ENCODE measurements at places on chromosomes 6 and 20.

DNA sequence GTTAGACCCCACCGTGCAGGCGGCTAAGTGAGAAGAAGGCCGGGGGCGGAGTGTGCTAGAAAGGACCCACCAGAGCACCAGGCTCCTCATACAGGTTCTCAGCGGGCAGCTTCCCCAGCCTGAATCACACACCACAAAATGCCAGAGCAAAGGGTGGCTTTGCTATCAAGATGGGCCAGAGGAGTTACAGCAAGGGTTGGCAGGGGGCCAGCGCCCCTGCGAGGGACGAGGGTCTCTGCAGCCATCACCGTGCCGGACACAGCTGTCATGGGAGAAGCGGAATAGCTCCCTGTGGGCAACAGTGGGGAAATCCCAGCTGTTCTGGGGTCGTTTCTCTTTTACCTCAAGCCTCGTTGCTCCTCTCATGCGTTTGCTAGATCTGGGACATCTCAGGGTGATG is 206.3 kb downstream of the SMOC2 start:
- DNase-seq, result no peak

GRCh38 chr6:31354864-31355582 is 2.0 kb downstream of the HLA-B start:
- no peak for DNase-seq

- DNase-seq, result no peak
These were observed 288.7 kb upstream of the FOXQ1 start for GRCh38 chr6:1023229-1023628.

DNA sequence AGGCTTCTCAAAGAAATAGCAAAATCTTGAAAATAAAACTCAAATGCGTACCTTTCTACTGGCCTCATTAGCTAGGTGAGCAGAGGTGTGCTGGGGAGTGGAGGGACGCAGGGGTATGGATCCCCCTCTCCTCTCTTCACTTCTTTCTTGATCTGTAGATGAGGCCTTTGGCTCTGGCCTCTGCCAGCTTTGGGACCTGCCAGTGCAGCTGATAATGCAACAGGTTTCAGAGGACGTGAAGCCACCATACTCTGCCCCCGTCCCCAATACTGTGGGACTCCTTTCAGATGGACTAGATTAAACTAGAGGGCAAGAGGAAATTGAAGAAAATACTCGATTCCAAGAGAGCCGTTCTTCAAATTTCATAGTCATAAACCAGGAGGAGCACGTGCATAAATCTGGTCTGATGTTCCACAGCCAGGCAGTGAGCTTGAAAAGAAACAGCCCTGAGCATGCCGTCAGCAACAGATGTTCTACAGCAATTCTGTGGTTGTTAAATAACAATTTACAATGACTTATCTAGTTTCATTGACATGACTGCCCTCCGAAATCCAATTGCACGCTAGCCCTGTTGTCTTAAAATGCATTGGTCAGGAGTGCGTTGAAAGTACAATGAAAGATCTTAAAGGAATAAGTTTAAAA is 245.3 kb upstream of the FOXQ1 start:
- DNase-seq, result no peak

DNA sequence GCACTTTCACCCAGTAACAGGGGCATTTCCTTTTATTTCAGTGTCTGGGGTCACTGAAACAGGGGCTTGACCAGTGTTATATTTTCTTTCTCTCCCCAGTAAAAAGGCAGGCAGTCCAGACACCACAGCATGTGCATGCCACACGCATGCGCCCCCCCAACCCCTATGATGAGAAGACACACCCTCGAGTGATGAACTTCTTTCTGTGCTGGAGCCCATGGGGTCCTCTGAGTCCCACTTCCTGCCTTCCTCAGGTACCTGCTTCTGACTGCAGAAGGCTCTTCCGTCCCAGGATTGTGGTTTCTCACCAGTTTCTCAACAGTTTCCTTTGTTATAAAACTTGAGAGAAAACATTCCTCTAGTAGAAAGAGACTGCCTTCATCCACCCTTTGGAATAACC is 45.7 kb upstream of the TMEM181 start:
- DNase-seq, result no peak

DNA sequence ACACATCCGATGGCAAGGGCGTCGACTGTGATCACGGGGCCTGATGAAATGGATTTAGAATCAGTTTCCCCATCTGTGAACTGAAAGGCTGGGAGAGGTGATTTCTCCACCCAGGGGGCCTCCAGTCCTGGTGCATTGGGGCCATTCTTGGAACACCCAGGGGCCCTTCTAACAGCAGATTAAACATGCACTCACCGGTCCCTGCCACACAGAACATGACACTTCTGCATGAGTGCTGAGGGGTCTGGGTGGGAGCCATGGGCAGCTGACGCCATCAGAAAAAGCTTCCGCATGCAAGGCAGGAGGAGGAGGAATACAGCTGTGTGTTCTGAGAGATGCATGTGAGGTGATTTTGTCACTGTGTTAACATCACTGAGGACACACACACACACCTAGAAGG is 26.8 kb downstream of the DLL1 start:
- no peak for DNase-seq

DNA sequence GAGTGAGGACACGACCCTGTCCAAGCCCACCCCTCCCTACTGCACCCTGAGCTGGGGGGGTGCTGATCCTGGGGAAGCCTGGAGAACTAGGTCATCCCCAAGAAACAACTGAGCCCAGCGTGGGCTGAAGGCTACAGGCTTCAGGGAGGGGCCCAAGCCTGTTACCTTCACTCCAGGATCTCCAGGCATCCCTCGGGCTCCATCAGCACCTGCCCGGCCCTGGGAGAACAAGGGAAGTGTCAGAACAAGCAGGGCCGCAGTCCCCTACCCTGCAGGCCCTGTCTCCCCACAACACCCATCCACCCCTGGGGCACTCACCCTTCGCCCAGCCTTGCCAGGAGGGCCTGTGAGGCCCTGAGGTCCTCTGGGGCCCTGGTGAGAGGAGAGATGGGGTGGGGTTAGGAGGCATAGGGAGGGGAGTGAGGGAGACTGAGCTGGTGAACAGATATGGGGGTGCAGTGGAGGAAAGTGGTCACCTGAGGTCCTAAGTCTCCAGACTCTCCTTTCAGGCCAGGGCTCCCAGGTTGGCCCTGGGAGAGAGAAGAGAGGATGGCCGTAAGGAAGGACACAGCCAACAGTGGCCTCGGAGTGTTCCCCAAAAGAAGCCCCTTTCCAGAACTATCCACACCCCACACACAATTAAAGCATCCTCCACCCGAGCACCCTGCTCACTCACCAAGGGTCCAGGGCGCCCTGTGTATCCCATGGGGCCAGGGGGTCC is 13.4 kb downstream of the COL11A2 start:
- no peak for DNase-seq

DNA sequence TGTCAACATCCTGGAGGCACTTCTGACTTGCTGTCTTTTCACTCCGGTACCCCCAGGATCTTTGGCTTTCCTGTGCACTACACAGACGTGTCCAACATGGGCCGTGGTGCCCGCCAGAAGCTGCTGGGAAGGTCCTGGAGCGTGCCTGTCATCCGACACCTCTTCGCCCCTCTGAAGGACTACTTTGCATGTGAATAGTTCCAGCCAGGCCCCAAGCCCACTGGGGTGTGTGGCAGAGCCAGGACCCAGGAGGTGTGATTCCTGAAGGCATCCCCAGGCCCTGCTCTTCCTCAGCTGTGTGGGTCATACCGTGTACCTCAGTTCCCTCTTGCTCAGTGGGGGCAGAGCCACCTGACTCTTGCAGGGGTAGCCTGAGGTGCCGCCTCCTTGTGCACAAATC is 12.0 kb upstream of the MAPRE1 start:
- no peak for DNase-seq

DNA sequence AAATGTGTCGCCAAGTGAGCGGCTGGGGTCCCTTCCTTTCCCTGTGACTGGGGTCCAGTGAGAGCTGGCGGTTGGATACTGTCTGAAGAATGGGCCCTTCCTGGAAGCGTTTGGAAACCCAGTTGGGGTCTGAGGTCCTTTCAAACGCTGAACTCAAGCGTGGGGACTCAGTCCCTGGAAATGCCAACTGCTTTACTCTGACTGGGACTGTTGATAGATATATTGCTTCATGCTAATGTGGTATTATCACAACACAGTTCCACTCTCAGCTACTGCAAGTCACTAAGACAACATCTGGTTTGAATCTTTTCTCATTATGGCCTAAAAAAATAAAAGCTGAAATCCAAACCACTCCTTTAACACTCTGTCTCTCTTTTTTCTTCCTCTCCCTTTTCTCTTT is 23.7 kb upstream of the PSMF1 start:
- DNase-seq, result no peak

DNA sequence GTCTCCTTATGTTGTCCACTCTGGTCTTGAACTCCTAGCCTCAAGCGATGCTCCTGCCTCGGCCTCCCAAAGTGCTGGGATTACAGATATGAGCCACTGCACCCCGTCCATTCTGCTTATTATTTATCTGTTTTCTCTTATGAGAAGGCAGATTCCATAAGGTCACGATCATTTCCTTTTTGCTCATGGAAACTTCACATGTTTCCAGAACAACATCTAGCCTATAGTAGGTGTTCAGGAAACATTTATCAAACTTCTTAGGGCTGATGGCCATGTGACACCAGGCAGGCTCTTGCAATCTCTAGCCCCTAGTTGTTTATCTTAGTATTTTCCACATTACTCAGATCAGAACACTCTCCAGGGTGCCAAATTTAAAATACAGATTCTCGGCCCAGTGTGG is 61.2 kb downstream of the ZFP64 start:
- peak; percentile 50 for DNase-seq

DNA sequence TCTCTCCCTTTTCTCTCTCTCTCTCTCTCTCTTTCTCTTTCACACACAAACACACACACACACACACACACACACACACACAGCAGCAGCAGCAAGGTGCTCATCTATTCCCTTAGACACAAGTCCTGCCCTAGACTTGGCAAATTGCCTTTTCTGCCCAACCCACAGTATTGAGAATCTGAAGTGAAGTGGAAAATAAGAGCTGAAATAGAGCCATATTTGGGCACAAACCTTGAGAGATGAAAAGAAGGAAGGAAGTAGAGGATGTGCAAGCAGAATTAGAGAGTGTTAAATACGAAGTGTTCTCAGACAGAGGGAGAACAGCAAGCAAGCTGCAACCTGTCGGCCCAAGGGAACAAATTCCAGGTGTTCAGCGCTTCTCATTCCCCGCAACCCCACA is 557.5 kb upstream of the NOX3 start:
- DNase-seq, result peak; percentile 2

DNA sequence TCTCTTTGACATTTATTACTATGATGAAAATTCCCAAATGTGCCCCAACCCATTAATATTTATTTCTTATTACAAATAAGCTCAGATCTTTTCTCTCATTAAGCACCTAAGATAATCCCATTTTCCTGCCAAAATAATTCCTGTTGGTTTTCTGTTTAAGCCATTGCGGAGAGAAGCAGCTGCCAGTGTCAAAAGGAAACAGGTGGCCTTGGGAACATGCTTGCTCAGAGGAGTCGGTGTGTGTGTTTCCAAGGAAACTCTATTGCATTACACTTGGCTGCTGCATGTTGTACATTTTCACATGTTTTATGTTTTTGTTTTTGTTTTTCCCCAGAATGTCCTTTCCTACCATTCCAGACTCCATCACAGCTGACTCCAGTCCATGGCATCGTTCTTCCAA is 56.4 kb downstream of the CD24 start:
- no peak for DNase-seq

- DNase-seq, result no peak
These were observed 1008.4 kb downstream of the PHF3 start for GRCh38 chr6:64644024-64644423.

GRCh38 chr6:41580690-41581089 is 34.5 kb downstream of the FOXP4 start:
- no peak for DNase-seq

DNA sequence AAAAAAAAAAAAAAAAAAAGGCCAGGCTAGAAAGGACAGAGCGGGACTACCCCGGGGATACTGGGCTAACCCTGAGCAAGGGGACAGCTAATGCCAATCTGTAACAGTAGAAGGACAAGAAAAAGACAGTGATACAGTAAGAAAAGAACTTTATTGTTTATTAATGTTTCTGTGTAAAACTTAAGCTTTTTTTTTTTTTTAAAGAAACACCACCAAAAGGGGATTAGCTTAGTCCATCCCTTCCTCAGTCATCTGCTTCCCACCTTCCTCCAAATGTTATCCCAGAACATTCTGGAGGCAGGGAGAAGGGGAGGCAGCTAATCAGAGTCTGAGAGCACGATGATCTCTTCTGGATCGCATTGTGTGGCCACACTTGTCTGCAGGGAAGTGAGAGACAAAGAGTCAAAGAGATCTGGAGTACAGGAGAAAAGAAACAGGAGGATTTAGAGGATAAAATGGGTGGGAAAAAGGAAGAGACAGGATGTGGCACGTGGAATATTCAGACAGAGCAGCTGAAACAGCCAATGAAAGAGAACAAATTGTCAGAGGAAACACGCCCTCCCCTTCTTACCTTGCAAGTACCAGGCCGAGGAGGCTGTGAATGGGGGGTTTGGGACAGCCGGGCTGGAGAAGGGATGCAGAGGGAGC is 1.0 kb upstream of the ZBTB22 start:
- no peak for DNase-seq

GRCh38 chr20:49624317-49624716 is 56.4 kb upstream of the PTGIS start:
- DNase-seq, result no peak

- peak; percentile 83 for DNase-seq
These were observed 257.5 kb downstream of the ARID1B start for GRCh38 chr6:157034436-157035230.

- peak; percentile 18 for DNase-seq
These were observed 32.8 kb downstream of the CYP21A2 start for GRCh38 chr6:32070814-32071543.

GRCh38 chr6:39310542-39310941 is 3.7 kb downstream of the KCNK17 start:
- no peak for DNase-seq

DNA sequence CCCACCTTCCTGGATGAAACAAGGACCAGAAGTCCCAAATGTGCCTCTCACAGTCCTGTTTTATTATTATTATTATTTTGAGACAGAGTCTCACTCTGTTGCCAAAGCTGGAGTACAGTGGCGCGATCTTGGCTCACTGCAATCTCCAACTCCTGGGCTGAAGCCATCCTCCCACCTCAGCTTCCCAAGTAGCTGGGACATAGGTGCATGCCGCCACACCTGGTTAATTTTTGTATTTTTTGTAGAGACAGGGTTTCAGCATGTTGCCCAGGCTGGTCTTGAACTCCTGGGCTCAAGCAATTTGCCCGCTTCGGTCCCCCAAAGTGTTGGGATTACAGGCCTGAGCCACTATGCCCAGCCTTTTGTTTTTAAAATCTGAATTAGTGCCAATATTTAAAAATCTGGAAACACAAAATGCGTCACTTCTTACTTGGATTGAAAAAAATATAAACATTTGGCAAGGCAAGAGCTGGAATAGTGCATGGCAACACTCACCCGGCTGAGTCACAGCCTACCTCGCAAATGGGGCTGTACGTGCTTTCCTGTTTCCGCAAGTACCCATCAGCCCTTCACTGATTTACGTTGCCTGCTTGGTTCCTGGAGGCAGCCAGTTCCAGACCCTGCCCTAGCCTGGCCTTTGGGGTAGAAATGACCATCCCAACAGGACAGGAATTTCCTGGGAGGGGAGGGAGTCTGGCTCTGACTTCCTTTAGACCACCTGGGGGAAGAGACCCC is 6.3 kb downstream of the SDCBP2 start:
- DNase-seq, result peak; percentile 95

Data from choroid plexus epithelial cell (primary cell).